Kidney epithelial cell (primary cell): ENCODE measurements at places on chromosomes 5 and 9. TPM values are rescaled to one million over a fixed set of nuclear protein-coding genes. Genes with fewer than 3 reads are reported as not detected.

The BARHL1 gene
- not detected in 2 replicates for total RNA-seq

GRCh38 chr9:24832307-24832706 is 286.6 kb upstream of the IZUMO3 start:
- DNase-seq: no peak

GRCh38 chr9:106075960-106076327 is 381.6 kb downstream of the TMEM38B start:
- peak; percentile 71 for DNase-seq

GRCh38 chr5:97534166-97534565 is 351.1 kb upstream of the RIOK2 start:
- peak; percentile 39 for DNase-seq

GRCh38 chr5:131682826-131683225 is 47.8 kb upstream of the RAPGEF6 start:
- no peak for DNase-seq

The IGIP gene
- total RNA-seq: 3.1 and 4.1 TPM in 2 replicates

GRCh38 chr9:15543047-15543813 is 9.6 kb upstream of the CCDC171 start:
- no peak for DNase-seq

The VCAN gene
- 175 and 178 TPM in 2 replicates for total RNA-seq

- DNase-seq: no peak
Measured at GRCh38 chr5:100472091-100472490, 63.1 kb upstream of the FAM174A start.
